ENCODE measurements at places on chromosomes 5 and 9.
A peak's percentile ranks its signal among the peaks of the same experiment; 100 is the strongest.

GRCh38 chr5:73376618-73377170 lies 71.9 kb downstream of the FOXD1 start:
- DNase-seq, result no peak

- DNase-seq, result no peak
Observed at GRCh38 chr9:88922091-88922490, 69.2 kb upstream of the S1PR3 start.

DNA sequence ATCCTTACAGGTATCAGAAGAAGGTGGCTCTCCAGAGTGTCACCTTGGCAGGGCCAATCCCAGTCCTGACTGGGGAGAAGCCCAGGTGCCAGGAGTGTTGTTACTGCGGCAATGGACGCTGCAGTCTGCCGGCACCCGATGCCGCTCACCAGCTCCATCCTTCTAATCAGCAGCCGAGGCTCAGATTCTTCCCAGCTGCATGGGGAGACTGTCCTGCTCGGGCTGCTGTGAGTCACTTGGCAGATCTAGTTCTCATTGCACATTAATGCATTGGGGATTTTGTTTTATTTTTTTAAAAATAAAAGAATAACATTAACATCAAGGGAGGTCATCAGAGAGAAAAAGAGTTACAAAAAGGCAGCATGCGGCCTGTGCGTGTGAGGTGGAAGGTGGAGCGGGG lies 115.8 kb downstream of the MTX3 start:
- DNase-seq, result no peak

- DNase-seq, result peak; percentile 39
Observed at GRCh38 chr9:102519423-102519822, 475.7 kb upstream of the CYLC2 start.

DNA sequence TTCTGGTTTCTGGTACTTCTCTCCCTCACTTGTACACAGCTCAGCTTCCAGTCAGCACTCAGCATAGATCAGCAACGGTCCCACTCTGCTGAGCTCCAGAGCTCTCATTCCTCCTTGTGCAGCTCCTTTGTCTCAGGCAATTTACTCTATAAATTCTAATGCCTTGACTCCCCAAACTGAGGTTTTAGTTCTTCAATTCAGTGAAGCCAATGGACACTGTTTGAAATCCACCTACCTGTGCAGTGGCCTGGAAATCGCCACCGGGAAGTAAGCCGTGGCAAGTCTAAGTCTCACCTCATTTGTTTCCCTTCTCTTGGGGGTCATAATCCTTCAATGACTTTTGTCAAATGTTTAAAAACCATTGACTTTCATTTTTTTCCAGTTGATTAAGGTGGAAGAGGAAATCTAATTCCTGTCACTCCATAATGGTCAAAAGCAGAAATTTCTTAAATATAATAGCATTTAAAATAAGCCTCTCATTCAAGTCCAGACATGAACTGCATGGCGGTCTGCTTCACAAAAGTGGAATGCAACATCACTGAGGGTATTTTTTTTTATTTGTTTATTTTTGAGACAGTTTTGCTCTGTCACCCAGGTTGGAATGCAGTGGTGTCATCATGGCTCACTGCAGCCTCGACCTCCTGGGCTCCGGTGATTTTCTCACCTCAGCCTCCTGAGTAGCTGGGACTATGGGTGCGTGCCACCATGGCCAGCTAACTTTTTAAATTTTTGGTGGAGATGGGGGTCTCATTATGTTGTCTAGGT lies 79.6 kb downstream of the C7 start:
- no peak for DNase-seq

GRCh38 chr9:124776954-124777648 lies at the start of gene OLFML2A:
TSS of gene OLFML2A (plus strand) at chr9:124777133. CDS start at chr9:124777271, 138 bp downstream.
- no peak for DNase-seq

DNA sequence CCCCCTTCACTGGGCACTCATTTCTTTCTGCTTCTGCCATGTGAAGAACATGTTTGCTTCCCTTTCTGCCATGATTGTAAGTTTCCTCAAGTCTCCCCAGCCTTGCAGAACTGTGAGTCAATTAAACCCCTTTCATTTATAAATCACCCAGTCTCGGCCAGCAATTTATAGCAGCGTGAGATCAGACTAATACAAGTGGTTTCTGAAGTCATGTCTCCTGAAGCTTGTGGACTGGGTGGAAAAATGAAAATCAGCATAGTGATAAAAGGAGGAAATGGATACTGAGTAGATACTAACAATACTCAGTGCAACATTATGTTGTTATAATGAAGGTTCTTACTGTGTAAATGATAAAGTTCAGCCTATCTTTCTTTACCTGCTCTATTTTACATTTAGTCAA lies 35.1 kb downstream of the NNT start:
- DNase-seq, result no peak

GRCh38 chr5:90915393-90915792 lies 356.8 kb downstream of the ADGRV1 start:
- no peak for DNase-seq

DNA sequence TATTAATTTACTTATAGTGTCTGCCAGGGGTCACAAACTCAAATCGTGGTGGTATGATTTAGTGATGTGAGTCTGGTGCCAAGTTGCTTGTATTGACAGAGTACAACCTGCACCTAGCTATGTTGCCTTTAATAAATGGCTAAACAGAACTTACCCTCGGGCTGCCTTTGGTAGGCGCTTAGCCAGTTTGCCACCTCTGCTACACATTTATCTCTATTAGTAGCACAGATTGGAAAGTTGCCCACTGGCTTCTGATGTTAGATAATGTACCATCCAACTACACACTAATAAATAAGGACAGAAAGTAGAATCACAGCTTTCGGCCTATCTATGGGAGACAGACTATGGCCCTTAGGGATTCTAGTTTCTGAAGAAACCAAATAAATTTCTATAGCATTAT lies 368.4 kb downstream of the MAN2A1 start:
- DNase-seq, result no peak

DNA sequence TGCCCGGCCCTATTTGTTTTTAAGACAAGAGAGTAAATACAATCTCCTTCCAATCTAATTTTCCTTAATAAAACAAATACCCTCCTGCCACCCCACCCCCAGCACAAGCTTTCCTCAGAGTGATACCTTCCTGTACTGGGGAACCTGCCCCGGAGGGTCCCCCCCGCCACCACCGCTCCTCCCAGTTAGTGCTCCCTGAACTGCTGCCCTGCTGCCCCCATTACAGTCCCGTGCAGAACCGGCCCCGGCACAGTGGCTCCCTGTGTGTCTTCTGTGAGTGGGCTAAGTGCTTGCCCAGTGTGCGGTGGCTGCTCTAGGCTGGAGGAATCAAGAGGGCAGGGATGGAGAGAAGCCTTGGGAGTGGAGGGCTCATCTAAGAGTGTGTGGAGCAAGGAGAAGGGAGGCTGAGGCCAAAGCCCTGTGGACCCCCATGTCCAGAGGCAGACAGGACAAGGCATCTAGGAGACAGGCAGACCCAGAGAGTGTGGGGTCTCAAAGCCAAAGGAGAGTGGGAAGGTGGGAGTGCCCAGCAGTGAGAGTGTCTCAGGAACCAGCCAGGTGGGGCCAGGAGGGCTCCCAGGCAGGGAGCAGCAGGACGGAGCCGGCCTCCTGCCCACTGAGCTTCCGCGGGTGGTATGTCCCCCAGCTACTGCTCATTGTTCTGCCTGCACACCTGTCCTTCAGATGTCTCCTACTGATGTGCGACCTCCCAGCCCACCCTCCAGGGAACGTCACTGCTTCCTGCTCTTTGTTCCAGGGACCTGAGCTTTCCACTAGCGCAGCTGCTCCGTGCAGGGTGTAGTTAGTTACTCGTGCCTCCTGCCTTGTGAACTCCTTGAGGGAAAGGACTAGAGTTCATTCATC lies 129.0 kb downstream of the DAB2IP start:
- DNase-seq, result no peak

All from SK-N-DZ (cell line).